Naive thymus-derived CD8-positive, alpha-beta T cell (primary cell): ENCODE measurements at places on chromosomes 5 and 9. TPM values are rescaled to one million over a fixed set of nuclear protein-coding genes. Genes with fewer than 3 reads are reported as not detected.
A peak's percentile ranks its signal among the peaks of the same experiment; 100 is the strongest.

GRCh38 chr9:7028591-7028990 is 270.8 kb downstream of the KDM4C start:
- DNase-seq = no peak

Gene ZFP2
- polyA plus RNA-seq = 0.21 TPM

- DNase-seq = no peak
Observed at GRCh38 chr9:38257626-38258215, 134.8 kb upstream of the ALDH1B1 start.

DNA sequence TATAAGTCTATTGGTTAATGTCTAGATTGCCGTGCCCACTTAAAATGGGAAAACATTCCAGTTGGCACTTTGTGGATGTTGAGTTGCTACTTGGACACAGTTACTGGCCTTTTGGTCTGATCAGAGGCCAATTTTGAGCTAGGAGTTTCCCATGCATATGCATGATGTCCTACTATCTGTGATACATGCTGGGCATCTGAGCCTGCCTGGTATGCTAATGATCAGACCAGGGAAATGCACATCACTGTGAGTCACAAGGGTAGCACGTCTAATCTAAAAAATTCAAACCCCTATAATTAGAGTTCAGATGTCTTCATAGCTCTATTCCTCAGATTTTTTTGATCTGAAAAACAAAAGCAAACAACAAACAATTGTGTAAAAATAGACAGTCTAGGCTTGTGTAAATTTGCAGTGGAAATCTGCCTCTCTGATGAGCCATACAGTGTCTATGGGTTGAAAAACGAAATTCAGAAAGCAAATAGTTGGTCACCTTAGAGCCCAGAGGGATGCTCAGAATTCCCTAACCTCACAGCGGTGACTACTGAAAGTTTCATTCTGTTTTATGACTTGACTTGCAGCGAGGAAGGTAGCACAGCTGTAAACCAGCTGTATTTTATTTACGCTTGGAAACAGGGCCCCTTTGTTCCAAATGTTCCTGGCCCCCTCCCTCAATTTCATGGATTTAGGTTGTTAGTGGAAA is 37.3 kb downstream of the PALM2AKAP2 start:
- no peak for DNase-seq

GRCh38 chr9:131656356-131657036 is 83.4 kb downstream of the RAPGEF1 start:
- peak; percentile 42 for DNase-seq

GRCh38 chr9:108074900-108075299 is 585.3 kb upstream of the KLF4 start:
- DNase-seq = no peak

Gene BAAT
- not detected for polyA plus RNA-seq

GRCh38 chr5:77181173-77181572 is 29.3 kb upstream of the PDE8B start:
- DNase-seq = no peak
